Islet precursor cell (in vitro differentiated cells): ENCODE measurements at places on chromosomes 7 and 10.

- DNase-seq, result no peak
Measured at GRCh38 chr7:38411404-38411803, 138.0 kb upstream of the TARP start.

- DNase-seq, result no peak
Measured at GRCh38 chr7:116356333-116356965, 143.1 kb upstream of the CAV2 start.

DNA sequence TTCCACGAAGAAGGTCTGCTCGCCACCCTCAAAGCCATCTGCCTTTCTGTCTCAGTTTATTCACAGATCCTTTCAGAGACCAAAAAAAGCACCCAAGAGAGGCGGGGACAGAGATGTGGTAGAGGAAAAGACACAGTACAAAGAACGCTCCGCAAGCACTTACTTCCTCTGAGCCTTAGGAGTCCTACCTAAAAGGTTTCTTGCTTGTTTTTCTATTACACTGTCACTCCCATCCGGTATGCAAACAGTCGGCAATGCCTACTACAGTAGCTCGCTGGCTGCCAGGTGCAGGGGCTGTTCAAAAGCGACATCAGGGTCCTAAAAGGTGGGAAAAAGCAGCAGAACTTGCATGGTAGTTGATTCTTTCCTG, 816 bp downstream of the TECPR1 start:
- no peak for DNase-seq

GRCh38 chr10:112565434-112566053, 118.5 kb downstream of the VTI1A start:
- peak; percentile 75 for DNase-seq

GRCh38 chr10:34097682-34098081, 717.4 kb downstream of the PARD3 start:
- DNase-seq, result no peak

DNA sequence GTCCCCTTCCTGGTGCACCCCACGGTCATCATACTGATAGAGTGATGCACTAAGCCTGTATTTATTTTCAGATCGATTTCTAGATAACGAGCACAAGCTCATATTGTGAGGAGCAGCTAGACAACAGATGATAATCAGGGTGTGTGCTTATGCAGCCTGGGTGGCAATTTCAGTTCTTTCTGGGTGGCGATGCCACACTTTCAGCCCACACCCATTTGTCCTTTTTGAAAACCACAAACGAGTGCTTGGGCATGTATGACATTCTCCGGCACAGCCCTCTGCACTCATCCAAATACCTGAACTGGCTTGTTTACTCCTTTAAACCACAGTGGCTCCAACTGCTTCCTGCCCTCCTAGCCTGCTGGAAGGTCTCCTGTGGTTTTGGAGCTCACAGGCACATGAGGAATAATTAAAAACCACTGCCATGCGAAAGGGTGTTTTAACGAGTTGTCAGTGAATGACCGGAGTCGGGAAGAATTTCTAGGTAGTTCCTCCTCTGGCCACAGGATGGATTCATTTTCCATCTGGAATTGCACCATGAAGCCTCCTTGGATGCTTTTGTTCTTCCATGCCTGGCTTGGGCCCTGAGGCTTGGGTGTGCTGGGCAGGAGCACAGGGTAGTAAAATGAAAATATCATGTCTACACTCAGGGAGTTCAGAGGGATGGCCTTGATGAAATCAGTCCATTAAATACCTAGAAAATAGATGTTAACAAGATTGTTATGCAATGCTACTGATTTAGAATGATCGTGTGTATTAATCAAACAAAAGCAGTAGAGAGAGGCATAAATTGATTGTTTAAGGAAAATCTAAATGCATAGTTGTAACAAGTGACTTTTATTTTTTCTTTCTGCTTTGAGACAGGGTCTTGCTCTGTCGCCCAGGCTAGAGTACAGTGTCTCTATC, 52.4 kb upstream of the ITGB1 start:
- peak; percentile 97 for DNase-seq

- DNase-seq, result no peak
Measured at GRCh38 chr7:41698114-41698513, 4.8 kb downstream of the INHBA start.

DNA sequence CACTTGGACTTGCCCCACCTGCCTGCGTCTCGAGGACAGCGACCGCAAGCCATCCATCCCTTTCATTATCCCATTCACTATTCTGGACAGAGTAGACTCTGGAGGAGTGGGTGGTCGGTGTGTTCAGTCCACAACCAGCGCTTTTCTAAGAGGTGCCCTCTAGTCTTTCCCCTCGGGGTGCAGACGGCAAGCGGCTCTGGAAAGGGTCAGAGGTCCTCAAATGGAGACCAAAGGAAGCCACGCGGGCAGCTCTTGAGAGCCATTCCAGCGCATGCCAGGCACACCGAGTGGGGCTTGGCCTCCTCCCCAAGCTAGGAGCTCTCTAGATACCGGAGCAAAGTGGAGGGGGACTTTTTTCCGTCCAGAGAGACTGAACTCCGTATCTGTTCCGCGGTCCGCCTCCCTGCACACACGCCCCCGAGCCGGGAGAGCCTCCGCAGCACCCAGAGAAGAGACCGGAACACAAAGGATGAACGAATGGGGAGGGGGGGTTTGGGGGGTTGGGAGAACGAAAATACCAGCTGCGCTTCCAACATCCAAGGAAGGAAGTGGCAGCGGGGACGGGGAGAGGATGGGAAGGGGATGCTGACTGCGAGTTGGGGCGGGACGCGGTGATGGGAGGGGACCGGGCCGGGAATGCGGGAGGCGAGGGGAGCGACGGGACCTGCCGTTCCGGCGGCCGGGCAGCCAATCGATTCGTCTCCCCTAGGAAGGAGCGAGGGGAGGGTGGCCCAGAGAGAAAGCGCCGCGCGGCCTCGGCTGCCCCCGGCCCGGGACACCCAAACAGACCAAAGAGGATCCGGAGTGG, 515 bp downstream of the GSDME start:
- DNase-seq, result peak; percentile 80

DNA sequence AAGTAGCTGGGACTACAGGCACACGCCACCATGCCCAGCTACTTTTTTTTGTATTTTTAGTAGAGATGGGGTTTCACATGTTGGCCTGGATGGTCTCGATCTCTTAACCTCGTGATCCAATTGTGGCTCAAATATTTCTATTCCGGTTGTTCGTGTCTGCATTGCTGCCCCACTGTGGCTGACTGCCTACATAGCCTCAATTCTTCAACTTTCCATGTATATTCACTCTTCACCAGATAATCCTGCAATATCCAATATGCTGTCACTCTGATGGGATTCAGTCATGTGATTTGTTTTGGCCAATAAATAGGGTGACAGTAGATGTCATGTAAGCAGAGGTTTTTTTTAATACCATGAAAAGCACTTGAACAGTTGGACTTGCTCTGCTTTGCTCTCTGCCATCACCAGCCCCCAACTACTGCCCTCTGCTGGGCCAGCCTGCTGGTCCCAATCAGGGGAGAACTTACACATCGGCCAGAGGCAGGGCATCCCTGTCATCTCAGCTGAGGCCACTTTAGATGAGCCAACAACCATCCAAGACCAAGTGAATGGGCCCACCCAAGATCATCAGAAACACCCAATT, 56.7 kb downstream of the NSUN6 start:
- DNase-seq, result peak; percentile 78

DNA sequence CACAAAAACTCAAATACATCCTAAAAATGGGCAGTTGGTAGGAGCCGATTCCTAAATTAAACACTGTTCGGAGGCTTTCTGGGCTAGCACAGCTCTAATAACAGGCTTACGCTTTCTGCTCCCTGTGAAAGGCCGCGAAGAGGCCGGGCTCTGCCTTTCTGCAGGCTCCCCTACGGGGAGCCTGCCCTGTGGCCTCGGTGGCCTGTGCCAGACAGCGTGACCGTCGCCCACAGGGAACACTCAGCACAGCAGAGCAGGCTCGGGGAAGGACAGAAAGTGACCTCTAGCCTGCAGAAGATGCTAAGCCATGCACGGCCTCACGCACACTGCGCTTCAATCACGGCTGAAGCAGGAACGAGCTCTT, 64.2 kb downstream of the DIP2C start:
- peak; percentile 75 for DNase-seq

GRCh38 chr10:78821052-78821451, 247.7 kb upstream of the ZMIZ1 start:
- no peak for DNase-seq

DNA sequence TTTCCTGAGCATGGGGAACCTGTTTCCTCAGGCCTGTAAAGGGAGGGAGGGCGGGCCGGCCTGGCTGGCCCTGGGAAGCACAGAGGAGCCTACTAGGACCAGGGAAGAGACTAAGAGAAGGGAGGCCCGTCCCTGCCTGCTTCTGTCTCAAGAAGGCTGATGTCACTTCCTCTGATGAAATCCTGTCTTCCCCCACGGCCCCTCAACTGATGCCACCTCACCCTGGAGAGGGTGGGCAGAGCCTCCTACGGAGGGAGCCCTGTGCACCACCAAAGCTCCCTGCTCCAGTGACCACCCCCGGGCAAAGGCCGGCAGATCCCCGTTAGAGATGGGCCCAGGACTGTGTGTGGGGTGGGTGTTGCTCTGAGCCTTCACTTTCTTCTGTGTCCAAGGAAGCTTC, 1.0 kb upstream of the PILRA start:
- peak; percentile 65 for DNase-seq

GRCh38 chr7:151964951-151965350, 8.7 kb downstream of the GALNTL5 start:
- DNase-seq, result no peak

- peak; percentile 80 for DNase-seq
Measured at GRCh38 chr7:85600395-85600794, 413.5 kb upstream of the SEMA3D start.

- DNase-seq, result peak; percentile 43
Measured at GRCh38 chr7:159068893-159069448, 75.7 kb downstream of the VIPR2 start.

DNA sequence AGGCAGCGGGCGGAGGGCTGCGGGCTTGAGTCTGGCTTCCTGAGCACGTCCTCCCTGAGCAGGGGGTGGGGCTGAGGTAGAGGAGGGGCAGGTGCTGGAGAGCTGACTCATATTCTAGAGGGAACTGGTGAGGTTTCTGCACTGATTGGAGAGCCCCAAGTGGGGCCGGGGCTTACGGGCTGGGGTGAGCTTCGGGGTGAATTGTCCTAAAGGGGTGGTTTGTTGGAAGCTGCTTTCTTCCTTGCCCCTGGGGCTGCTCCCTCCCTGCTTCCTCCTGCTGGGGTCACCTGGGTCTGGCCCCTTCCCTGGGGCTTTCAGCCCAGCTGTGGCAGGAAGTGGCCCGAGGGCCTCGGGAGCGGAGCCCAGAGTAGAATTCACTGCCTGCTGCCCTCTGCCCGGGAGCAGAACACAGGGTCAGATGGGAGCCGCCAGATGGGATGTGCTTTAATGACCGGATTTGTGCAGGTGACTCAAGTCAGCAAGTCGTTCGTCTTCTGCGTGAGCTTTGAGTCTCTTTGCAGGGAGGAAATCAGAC, 48.6 kb downstream of the FAM20C start:
- peak; percentile 74 for DNase-seq
